Thyroid gland (tissue), 4 donors: ENCODE measurements at places on chromosomes 1 and 21. TPM values are rescaled to one million over a fixed set of nuclear protein-coding genes. Genes with fewer than 3 reads are reported as not detected.

Gene DMAP1
- 45.1 TPM for total RNA-seq

Gene GLIS1
- total RNA-seq = not detected

Gene ADAM30
- total RNA-seq = not detected

Gene TDRD5
- total RNA-seq = 2.8 TPM

Gene ZFP69B
- total RNA-seq = not detected

- DNase-seq = no peak
- H3K27me3 ChIP-seq = no peaks in the 10 kb centered on the region
- H3K4me1 ChIP-seq = no peaks in the 10 kb centered on the region
- H3K36me3 ChIP-seq = no peaks in the 10 kb centered on the region
- no peak overlapping the region for H3K4me3 ChIP-seq
These were observed 236.6 kb downstream of the HHAT start for GRCh38 chr1:210565306-210565705.

DNA sequence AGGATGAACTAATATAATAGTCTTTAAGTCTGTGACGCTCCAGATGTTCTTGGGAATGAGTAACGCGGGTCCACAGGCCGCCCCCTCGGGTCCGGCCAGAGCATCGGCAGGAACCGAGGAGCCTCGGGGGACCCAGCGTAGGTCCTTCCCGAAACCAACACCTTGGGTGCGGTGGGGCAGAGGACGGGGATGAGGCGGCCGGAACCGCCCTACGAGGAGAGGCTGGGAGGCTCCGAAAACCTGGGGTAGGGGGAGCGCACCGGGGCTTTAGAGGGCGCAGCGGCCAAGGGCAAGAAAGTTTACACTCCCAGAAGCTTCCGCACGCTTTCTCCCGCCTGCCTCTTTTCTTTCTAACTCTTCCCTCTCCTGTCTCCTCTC, 7.1 kb downstream of the DMRTA2 start:
- peaks cover 33% of the 10 kb centered on the region for H3K27me3 ChIP-seq
- peaks cover 4% of the 10 kb centered on the region for H3K4me1 ChIP-seq
- H3K27ac ChIP-seq = no peak overlapping the region

- H3K36me3 ChIP-seq = no peaks in the 10 kb centered on the region
- peaks cover 13% of the 10 kb centered on the region for H3K4me1 ChIP-seq
- no peaks in the 10 kb centered on the region for H3K27me3 ChIP-seq
- no peak overlapping the region for H3K27ac ChIP-seq
- no peak for DNase-seq
- H3K4me3 ChIP-seq = no peak overlapping the region
These were observed 1.4 kb downstream of the HTR1D start for GRCh38 chr1:23215751-23216449.

- no peak for DNase-seq
- H3K27ac ChIP-seq = no peak overlapping the region
- H3K27me3 ChIP-seq = no peaks in the 10 kb centered on the region
These were observed 424.0 kb downstream of the MATN1 start for GRCh38 chr1:30299393-30299792.

DNA sequence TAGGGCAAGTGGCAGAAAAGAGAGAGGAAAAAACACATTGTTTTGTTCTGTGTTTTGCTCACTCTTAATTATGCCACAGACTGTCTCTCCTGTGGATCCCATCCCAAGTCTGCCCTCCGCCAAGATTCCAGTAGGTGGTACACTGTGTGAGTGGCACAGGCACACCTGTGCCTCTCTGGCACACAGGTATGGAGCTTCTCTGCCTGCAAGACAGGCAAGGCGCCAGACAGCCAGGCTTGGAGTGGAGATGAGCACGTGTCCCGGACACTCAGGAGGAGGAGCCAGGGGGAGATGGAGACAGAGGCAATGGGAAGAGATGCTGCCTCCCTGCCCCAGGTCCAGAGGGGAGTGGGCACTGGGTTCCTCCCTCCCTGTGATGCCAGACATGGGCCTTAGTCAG, 6.5 kb upstream of the GRIK3 start:
- no peak for DNase-seq
- H3K27me3 ChIP-seq = peaks cover 4% of the 10 kb centered on the region
- no peak overlapping the region for H3K27ac ChIP-seq
- H3K4me1 ChIP-seq = no peaks in the 10 kb centered on the region
- no peaks in the 10 kb centered on the region for H3K36me3 ChIP-seq

GRCh38 chr1:219126377-219126776, 47.3 kb upstream of the LYPLAL1 start:
- H3K36me3 ChIP-seq = no peaks in the 10 kb centered on the region
- no peak overlapping the region for H3K27ac ChIP-seq
- DNase-seq = no peak
- no peaks in the 10 kb centered on the region for H3K4me1 ChIP-seq
- no peak overlapping the region for H3K4me3 ChIP-seq
- no peaks in the 10 kb centered on the region for H3K27me3 ChIP-seq

- no peak for DNase-seq
- peaks cover 77% of the 10 kb centered on the region for H3K4me1 ChIP-seq
- H3K4me3 ChIP-seq = peak overlapping the region; percentile 38
- peaks cover under 1% of the 10 kb centered on the region for H3K36me3 ChIP-seq
- H3K27me3 ChIP-seq = no peaks in the 10 kb centered on the region
These were observed 857 bp downstream of the GPX7 start for GRCh38 chr1:52602856-52603600.

GRCh38 chr21:41802684-41803083, 35.8 kb upstream of the RIPK4 start:
- H3K36me3 ChIP-seq = no peaks in the 10 kb centered on the region
- no peaks in the 10 kb centered on the region for H3K4me1 ChIP-seq
- H3K4me3 ChIP-seq = no peak overlapping the region
- DNase-seq = peak; percentile 62
- H3K27me3 ChIP-seq = no peaks in the 10 kb centered on the region
